CD4-positive, alpha-beta memory T cell (primary cell): ENCODE measurements at places on chromosomes 13 and 19.

DNA sequence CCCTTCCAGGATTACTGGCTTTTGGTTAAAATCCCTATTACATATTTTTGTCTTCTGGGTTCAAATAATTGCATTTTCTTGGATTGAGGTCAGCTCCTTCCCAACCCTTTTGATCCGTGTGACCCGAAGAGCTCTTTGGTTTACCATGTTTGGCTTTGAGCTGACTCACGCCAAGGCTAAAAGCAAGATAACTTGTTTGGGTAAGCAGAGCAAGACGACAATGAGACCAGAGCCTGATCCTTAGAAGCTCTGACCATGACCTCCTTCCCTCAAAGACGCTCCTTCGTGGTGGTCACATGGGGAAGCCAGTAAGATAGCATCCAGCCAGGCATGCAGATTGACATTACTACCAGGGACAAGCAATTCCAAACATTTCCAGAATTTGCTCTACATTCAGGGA lies 153.8 kb downstream of the DCT start:
- DNase-seq, result no peak

- no peak for DNase-seq
Observed at GRCh38 chr13:36549755-36550154, 117.5 kb downstream of the CCNA1 start.

DNA sequence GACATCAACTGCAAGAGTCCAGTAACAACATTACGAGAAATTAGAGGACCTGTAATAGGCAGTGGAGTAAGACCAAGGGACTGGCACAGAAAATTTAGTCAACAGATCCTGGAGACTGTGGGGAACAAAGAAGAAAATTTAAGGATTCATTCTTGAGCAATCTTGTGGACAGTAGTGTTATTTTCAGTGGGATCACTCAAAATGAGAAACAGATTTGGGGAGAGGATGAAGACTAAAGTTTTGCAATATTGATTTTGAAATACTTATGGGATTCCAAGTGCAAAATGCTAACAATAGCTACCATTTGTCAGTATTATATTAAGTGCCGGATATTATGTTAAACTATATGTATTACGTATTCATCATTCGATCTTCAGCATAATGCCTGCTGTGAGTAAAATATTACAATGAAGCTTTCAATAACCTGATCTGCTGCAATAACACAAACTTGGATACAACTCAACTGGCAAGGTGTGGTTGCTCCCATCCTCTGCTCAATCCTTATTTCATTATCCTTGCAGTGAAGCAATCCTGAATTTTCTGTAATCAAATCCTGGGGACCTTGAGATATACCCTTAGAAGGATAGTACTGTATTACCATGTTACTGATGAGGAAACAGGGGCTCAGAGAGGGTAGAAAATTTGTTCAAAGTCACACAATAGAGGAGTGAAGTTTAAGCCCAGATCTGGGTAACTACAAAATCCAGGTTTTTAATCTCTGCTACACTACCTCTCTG lies 84.2 kb downstream of the SACS start:
- DNase-seq, result no peak

- DNase-seq, result peak; percentile 44
Observed at GRCh38 chr19:34120846-34121639, 51.3 kb upstream of the LSM14A start.

GRCh38 chr13:50543141-50543540 lies 300.4 kb downstream of the DLEU7 start:
- DNase-seq, result no peak

- no peak for DNase-seq
Observed at GRCh38 chr13:62292714-62293480, 877.2 kb upstream of the PCDH20 start.

DNA sequence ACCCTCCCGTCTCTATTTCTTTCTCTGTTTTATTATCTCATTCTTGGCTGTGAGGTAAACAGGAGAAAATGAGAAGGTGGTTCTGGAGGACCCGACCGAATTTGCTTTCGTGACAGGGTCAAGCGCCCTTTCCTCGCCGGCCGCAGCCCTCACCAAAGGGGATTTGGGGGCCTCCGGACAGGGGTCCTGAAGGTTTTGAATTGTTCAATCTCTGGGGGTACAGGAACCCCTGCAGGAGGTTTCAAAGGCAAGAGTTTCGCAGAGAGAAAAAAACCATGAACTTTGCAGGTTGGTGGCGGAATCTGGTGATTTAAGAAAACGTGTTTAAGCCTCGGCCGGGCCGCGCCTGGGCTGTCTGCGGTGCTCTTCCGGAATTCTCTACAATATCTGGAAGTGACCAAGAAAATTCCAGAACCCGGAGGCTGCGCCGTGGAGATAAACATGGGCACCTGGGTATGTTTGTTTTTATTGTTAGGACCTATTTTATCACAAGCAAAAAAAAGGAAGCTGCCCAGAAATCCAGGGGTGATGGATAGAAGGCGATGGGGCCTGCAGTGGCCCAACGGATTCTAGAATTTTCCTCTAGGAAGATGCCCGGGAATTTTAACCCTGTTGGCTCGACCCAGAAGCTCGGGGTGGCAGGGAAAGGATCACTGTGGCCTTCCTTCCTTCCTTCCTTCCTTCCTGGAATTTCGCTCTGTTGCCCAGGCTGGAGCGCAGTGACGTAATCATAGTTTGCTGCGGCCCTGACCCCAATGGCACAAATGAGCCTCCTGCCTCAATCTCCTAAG lies 14.2 kb upstream of the PTBP1 start:
- DNase-seq, result no peak

- no peak for DNase-seq
Observed at GRCh38 chr13:27147530-27148170, 24.0 kb downstream of the USP12 start.

DNA sequence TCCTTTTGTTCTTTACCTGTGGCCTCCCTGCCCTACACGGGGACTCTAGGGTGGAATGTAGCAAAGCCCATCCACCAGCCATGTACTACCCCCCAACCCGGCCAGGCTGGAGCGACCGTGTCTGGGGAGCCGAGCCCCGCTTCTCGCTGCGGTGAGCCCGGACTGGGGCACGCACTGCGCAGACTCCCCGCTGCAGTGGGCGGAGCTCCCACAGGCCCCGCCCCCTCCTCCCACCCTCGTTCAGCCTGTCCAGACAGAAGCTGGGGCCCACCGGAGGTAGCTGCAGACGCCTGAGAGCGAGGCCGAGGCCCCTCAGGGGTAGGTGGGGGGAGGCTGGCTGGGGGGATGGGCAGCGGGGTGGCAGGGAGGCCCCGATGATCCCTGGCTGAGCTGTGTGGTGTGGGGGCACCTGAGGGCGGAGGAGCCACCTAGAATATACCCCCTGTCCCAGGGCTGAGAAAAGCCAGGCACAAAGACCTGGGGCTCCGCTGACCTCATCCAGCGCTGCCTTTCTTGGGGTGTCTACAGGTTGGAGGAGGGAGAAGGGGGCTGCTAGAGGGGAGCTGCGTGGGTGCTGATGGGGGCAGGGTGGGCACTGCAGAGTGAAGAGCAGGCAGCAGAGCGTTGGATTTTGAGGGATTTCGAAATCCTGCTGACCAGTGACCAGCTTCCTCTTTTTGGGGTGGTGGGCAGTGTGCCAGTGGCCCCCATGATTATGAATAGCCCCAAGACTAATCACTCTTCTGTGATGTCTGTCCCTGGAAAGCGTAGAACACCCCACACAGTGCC lies 17.3 kb downstream of the PLD3 start:
- DNase-seq, result no peak

DNA sequence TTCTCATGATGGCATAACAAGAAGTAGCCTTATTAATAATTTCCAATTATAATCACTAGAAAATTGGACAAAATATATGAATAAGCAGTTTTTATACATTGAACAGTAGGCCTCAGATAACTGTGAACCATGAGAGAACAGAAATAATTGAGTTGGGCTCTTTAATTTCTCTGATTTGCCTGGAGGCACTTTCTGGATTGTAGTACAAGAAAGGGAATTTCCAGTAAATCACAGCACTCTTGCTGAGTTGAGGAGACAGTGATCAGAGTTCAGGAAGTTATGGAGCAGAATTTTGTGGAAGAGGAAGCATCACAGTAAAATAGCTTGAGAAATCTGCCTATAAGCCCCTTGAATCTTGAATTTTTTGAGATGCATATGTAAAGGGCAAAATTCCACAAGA lies 216.2 kb downstream of the MAB21L1 start:
- DNase-seq, result no peak

DNA sequence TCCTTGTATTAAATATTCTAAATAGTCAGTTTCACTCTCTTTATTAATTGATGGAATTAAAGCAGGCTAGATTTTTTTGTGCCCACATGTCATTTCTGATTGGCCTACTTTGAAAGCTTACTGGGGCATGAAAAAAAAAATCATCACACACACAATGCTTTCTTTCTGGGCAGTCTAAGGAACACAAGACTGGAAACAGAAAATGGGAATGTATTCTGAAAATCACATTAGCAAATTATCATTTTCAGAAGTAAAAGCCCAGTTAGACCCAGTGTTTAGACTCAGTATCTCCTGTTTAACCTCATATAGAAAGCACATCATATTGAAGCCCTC lies 339.4 kb downstream of the SPRY2 start:
- DNase-seq, result no peak
